ENCODE measurements at places on chromosomes 3 and 15. TPM values are rescaled to one million over a fixed set of nuclear protein-coding genes. Genes with fewer than 3 reads are reported as not detected.

DNA sequence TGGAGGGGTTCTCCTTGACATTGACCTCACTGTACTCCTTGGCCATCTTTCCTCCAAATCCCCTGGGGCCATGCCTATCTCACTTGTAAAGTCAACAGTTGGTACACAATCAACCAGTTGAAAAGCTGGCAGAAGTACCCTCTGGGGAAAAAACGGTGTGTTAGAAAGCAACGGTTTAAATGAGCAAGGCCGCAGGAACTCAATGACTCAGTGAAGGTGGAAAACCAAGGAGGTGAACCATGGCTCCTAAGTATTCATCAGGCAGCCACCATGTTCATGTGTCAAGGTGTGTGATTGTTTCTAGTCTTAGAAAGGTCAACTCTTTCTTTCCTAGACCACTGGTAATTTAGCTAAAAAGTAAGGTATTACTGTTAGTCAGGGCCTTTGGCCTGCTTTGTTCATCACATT lies 130.9 kb upstream of the SATB1 start:
- DNase-seq, result no peak

- no peak for DNase-seq
Observed at GRCh38 chr3:130088061-130088460, 6.4 kb downstream of the ALG1L2 start.

Gene GP9
- total RNA-seq, result not detected

Gene FBXW12
- 0.55 TPM for total RNA-seq

DNA sequence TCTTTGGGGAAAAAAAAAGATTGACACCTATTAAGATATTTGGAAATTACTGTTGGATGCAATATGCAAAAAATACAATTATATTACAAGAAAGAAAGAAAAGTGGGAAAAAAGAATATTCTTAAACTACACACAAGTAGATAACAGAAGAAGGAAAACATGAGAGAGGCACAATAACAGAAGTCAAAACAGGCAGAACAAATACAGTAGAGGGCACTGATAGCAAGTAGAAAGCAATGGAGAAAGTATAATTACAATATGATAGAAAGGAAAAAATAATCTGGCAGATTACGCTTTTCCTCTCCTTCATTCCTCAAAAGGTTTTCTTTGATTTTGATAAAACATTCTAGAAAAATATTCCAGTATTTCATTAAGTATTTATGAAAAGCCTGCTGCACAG lies 72.1 kb downstream of the ADAM10 start:
- DNase-seq, result no peak

Gene CACNA1D
- total RNA-seq, result 3.1 TPM

- DNase-seq, result no peak
Observed at GRCh38 chr15:34109797-34110663, 8.1 kb downstream of the PGBD4 start.

Gene SETMAR
- 22.4 TPM for total RNA-seq

Gene ATP13A5
- total RNA-seq, result 0.43 TPM

Gene VEPH1
- total RNA-seq, result 17.1 TPM

Gene DHX36
- 83.7 TPM for total RNA-seq

Gene GAP43
- 1.5 TPM for total RNA-seq

- DNase-seq, result peak; percentile 95
Observed at GRCh38 chr15:73346735-73347312, 21.9 kb downstream of the HCN4 start.

- no peak for DNase-seq
Observed at GRCh38 chr15:87962428-87962827, 294.1 kb downstream of the NTRK3 start.

GRCh38 chr3:130527426-130527825 lies 10.4 kb downstream of the COL6A6 start:
- DNase-seq, result no peak

GRCh38 chr3:33716227-33716626 lies 1.8 kb downstream of the CLASP2 start:
- no peak for DNase-seq

DNA sequence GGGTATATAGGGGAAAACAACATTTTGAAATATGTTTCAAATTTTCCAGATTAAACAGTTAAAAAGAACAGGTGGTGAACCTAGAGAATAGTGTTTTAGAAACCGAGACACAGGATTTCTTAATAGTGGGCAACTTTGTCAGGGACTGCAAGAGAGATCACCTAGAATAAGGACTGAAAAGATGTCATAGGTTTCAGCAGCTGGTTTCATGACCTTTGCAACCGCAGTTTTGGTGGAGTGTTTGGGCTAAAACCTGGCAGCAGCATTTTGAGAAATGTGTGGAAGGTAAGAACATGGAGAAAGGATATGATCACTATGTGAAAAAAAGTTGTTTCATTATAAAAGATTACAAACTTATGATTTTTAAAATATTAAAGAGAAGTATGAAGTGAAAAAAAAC lies 34.9 kb downstream of the PRKCI start:
- no peak for DNase-seq

Gene CDAN1
- total RNA-seq, result 16.9 TPM

DNA sequence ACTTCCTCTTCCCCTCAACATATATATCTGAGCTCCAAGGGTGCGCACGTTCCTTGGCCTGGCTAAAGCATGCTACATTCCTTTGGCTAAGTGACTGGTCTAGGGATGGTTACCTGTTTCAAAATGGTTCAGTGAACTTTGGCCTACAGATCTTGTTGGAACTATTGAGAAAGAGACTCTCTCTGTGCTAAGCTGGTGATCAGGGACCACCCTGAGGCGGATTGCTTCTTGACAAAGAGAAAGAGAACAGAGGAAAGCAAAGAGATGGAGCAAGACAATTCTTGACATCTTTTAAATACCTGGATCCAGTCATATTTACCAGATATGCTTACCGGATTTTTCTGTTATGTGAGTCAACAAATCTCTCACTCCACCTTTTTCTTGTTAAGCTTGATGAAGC lies 123.1 kb downstream of the CHST2 start:
- no peak for DNase-seq

Gene NPAP1
- 0.14 TPM for total RNA-seq

GRCh38 chr15:54776410-54776809 lies 420.3 kb downstream of the RSL24D1 start:
- no peak for DNase-seq

DNA sequence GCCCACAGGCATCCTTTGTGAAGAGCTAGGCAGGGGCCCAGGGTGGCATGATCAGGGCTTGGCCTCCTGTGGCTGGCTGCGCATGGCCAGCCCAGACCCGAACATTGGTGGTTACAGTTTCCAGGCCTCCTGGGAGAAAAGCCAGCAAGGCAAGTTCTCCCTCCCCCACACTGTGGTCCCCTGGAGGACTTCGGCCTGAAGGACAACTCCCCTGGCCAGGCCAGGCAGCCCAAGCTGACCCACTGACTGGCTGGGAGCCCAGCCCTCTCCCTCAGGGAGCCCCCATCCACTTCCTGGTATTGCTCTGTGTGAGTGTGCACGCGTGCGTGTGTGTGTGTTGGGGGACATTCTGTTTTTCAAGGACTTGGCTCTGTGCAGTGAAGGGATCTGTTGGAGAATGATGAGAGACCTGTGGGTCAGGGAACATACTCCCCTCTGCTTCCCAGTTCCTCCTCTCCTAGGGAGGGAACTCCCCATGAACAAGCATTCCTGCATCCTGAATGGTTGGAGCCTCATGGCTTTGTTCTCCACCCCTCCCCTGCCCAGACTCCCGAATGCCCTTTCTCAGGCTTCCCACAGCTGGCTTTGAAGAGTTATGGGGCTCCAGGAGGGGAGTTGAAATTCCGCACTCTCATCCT lies 29.5 kb downstream of the CORO2B start:
- no peak for DNase-seq

DNA sequence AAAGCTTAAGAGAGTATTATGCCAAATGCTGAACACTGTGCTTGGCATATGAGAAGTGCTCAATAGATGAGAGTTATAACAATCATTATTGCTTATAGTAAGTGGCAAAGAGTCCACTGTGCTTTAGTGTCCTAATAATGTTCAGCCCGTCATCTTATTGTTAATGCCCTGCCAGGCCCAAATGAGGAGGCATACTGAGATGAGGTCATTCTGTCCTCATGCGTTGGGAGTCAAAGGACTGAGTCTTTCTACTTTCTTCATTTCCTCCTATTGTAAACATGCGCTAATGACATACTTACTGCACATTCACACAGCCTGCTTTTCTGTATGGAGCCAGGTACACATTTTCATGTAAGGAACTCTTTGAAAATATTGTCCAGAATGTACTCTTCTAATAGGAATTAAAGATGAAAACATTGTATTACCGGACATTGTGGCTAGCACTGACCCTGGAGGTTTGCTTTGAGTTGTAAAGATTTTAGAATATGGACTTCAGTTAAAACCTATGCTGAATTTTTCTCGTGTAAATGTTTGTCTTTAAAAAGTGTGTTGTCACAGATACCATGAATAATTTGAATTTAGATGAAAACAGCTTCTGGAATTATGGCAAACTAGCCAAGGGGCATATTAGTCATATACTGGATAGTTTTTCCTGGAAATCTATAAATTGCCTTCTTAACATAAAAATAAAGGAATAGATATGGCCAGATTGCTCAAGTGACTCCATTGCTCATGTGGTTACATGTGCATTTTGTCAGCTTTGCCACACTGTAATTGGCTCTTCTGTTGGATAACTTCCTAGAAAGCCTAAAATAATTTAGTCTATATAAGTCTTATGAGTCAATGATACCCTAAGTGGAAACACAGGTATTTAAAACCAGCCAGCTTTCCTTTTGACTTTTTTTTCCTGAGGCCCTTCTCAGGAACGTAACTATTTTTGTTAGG lies 38.3 kb downstream of the KBTBD12 start:
- no peak for DNase-seq

- no peak for DNase-seq
Observed at GRCh38 chr15:47390208-47390765, 327.0 kb upstream of the SEMA6D start.

Gene MESP2
- total RNA-seq, result 1.6 TPM

DNA sequence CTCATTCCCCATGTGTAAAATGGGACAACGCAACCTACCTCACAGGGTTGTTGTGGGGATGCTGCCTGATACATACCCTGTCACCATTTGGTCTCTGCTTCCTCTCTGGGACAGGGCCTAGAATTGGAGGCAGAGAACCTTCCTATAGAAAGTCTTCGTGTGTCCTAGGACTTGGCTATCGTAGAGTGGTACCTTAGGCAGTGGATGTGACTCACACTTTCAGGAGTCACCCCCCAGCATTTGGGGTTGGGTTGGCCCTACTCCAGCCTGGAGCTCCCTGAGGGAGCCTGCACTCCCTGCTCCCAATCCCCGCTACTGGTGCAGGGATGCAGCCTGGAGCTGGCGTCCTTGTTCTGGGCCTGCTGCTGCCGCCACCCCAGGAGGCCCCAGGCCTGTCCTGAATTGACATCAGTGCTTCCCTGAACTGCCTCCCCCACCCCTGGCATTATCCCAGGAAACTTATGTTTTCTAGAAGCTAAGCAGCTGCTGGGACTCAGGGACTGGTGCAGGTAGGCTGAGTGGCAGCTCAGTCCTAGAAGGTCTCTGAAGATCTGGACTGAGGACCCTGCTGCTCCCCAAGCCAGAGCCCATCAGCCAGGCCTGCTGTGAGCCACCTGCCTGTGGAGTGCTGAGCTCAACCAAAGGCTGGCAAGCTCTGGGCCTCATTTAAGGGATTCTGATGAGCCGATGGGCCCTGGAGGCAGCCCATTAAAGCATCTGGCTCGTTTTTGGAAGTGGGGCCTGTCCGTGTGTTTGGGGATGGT lies 9.9 kb downstream of the C15orf39 start:
- DNase-seq, result no peak

Gene RBMS3
- 1.3 TPM for total RNA-seq
